ENCODE measurements at places on chromosomes 13 and 19.

GRCh38 chr19:14000691-14001375 lies 5.3 kb downstream of the RFX1 start:
- no peak for DNase-seq

- no peak for DNase-seq
These were observed 734.9 kb upstream of the PCDH9 start for GRCh38 chr13:67964986-67965385.

GRCh38 chr13:27621366-27622101 lies at the start of gene POLR1D:
Gene POLR1D, plus strand, starts transcription at chr13:27621892. Its CDS starts 92 bp downstream, at chr13:27621984.
- peak; percentile 78 for DNase-seq

- no peak for DNase-seq
These were observed 23.0 kb downstream of the PPP1R37 start for GRCh38 chr19:45115809-45116615.

- no peak for DNase-seq
These were observed 9.7 kb downstream of the FBXL12 start for GRCh38 chr19:9808855-9809824.

DNA sequence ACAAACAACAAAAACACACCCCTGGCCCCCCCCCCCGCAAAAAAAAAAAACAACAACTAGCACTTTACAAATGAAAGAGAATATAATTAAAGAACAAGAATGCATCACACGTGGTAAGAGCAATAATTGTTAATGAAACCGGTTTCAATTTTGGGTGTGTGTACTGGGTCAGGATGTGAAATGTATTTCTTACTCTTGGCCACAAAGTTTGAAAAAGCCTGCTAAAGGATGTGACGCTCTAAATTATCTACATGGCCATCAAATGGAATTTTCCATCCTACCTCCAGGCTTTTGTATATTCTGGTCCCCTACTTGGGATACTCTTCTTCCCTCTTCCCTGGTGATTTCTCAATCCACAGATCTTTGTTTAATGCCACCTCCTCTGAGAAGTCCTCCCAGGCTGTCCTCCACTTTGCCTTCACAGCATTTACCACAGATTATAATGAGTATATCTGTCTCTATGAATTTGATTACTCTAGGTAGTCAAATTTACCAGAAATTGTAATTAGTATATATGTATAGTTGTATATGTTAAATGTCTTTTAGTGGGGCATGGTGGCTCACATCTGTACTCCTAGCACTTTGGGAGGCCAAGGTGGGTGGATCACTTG lies 2.1 kb downstream of the SARS2 start:
- DNase-seq = peak; percentile 74

DNA sequence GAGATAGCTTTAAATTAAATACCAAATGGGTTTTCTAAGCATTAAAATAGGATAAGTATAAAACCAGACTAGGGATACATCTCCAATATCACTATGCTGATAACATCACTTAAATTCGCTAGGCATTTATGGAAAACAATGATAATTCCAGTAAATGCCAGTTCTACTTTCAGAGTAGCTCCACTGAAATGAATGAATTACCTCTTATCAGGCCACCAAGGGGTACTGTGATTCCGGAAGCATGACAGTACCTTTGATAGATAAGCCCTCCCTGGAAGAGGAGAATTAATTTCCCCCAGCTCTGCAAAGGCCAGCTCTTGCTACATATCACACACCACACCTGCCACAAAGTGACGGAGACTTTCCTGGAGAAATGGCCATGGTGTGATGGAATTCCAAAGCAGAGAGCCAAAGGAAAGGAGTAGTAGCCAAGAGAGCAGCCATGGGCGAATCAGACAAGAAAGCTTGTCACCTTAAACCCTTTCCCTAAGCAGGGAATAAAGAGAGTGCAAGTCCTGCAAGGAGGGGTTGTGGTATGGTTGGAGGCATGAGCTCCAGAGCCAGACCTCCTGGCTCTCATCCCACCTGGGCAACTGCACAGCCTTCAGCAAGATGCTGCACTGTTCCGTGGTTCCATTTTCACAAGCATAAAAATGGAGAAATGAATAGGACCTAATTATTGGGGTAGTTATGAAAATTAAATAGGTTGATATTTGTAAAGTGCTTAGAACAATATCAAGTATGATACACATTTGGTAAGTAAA lies 423.1 kb downstream of the FGF14 start:
- DNase-seq = no peak

GRCh38 chr19:1171755-1172352 lies 2.2 kb downstream of the SBNO2 start:
- DNase-seq = no peak

DNA sequence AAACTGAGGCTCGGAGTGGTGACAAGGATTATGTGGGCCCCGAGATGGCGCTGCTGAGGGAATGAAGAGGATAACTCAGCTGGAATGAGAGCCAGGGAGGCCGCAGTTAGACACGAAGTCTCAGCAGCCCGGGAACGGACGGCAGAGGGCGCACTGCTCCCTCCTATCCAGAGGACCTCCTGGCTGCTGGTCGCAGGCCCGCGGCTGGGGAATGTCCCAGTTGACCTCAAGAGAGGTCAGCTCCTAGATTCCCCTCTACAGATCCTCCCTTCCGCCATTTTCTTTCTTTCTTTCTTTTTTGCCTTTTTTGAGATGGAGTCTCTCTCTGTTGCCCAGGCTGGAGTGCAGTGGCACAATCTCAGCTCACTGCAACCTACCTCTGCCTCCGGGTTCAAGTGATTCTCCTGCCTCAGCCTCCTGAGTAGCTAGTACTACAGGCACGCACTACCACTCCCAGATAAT lies 24.1 kb upstream of the ASPDH start:
- DNase-seq = peak; percentile 22

DNA sequence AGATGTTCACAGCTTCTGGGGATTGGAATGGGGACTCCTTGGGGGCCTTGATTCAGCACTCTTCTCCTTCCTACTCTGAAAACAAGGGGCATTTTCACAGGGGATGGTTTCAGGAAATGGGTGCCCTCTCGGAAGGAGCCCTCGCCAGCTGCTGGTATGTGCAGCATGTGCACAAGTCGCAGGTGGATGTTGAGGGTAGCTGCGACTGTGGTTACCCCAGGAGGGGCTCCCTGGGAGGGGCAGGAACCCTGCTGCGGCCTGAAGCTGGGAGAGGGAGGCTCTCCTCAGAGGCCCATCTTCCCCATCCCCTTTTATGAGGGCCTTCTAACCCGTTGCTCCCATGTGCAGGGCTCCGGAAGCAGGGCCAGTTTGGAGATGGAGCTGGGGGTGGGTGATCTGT lies 6.2 kb downstream of the ZNF446 start:
- DNase-seq = no peak

DNA sequence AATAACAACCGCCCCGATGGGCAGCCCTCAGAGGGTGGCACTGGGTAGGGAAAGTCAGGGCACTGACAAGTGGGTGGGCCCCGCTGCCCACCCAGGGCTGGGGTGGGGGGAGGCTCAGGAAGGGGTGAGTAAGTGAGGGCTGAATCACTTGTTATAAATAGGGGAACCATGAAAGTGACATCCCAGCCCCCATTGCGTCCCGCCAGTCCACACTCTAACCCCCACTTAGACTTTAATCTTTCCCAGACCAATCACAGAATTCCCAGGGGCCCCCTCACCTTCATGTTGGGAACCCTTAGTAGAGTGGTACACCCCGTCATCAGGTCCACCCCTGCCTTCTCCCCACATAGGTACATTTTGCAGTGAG lies 37.0 kb upstream of the NANOS3 start:
- DNase-seq = no peak

DNA sequence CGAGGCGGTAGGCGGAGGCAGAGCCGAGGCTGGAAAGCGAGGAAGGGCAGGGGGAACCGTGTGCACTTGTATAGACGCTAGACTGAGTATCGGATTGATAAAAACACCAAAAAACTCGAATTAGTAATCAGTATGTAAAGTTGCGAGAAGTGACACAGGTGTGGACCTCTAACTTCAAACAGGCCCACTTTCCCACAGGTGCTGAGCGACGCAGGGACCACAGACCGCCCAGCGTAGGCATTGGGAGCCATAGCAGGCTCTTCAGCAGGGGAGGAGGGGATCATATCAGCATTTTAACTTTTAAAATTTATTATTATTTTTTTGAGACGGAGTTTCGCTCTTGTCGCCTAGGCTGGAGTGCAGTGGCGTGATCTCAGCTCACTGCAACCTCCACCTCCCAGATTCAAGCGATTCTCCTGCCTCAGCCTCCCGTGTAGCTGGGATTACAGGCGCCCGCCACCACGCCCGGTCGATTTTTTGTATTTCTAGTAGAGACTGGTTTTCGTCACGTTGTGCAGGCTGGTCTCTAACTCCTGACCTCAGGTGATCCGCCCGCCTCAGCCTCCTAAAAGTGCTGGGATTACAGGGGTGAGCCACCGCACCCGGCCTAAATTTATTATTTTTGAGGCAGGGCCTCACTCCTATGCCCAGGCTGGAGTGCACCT lies 574 bp downstream of the VMAC start:
- no peak for DNase-seq

- no peak for DNase-seq
These were observed 20.7 kb downstream of the GARRE1 start for GRCh38 chr19:34274827-34275625.

GRCh38 chr13:71536201-71536600 lies 330.8 kb downstream of the DACH1 start:
- no peak for DNase-seq

DNA sequence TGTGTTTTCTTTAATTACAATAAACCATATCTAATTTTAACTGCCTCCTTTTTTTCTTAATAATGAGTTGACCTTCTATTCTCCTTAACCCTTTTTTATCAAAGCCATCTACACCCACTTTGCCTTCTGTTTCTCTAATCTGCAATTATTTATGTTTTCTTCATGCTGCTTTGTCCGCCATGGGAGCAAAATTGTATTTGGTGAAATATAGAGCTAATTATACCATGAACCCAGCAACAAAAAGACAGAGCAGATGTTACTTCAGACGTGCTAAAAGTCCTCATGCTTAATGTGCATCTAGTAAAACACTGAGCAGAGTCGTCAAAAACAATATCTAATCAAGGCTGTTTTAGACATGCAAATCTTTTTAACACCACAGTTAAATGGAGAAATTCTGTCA lies 264.7 kb downstream of the DACH1 start:
- no peak for DNase-seq

All from immature natural killer cell (primary cell).